ENCODE measurements at places on chromosomes 5 and 9. TPM values are rescaled to one million over a fixed set of nuclear protein-coding genes. Genes with fewer than 3 reads are reported as not detected.

GRCh38 chr5:129718471-129719090, 29.3 kb upstream of the MINAR2 start:
- no peak for DNase-seq

GRCh38 chr5:146944764-146945616, 66.4 kb upstream of the PPP2R2B start:
- DNase-seq: no peak

GRCh38 chr5:119220576-119221197, 135.1 kb upstream of the TNFAIP8 start:
- DNase-seq: no peak

- DNase-seq: no peak
These were observed 702.1 kb downstream of the SEMA5A start for GRCh38 chr5:8843771-8844170.

The GPR150 gene
- not detected for total RNA-seq

The GFPT2 gene
- total RNA-seq: 0.37 TPM
